ENCODE measurements at places on chromosomes 7 and 10.

DNA sequence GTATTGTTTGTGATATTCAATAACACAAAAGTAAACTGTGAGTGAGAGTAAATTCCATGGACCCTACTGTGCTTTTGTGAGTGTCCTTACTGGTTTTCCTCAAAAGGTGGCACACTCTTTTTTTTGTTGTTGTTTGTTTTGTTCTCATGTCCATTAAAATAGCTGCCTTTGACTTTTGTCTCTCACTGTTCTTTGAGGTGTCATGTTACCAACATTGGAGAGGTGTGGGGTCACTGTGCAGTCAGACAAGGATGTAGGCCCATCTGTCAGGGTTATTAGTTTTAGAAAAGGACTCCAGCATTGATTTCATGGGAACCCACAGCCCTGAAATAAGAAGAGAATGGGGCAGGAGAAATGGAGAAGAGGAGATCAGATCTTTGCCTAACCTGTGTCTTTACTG lies 383.1 kb downstream of the SORCS3 start:
- DNase-seq, result no peak

- DNase-seq, result no peak
These were observed 37.8 kb downstream of the HHEX start for GRCh38 chr10:92727550-92727949.

- DNase-seq, result no peak
These were observed 125.0 kb upstream of the ZNF746 start for GRCh38 chr7:149622444-149623210.

DNA sequence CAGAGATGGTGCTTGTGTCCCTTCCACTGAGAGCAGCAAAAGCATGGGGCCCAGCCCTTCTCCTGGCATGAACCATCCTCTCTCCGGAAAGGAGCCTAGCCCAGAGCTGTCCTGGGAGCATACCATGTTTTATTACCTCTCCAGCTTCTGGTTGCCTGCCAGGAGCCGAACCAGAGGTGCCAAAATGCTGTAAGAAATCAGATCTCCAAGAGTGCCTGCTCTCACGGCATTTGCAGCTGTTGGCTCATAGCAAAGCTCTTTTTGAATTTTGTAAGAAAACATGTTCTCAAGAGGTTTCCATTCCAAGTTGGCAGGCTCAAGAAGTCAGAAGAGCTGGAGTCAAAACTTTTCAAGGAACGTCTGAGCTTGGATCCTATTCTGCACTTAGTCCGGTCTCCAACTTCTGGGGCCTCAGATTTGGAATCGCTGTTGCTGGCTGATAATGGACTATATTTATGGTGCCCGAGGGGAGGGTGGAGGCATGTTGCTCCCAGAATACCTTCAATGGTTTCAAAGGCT lies 211.7 kb upstream of the MKI67 start:
- no peak for DNase-seq

DNA sequence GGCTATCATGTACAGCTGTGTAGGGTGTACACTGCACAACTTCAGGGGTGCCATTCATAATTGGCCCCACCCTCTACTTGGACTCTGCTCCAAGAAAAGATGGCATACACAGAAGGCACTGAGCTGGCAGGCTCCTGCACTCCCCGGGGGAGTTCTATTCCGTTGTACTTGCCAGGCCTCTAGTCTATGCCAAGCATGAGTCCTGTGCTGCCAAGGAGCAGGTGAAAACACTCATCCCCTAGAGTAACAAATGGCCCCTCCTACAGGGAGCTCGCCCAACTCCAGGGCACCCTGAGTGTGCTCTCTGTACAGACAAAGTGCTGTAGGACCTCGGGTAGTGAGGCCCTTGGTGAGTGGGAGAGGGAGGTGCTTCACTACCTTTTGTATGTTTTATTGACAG lies 127.2 kb downstream of the SLIT1 start:
- no peak for DNase-seq

- DNase-seq, result no peak
These were observed 36.8 kb downstream of the CTBP2 start for GRCh38 chr10:125123476-125124114.

DNA sequence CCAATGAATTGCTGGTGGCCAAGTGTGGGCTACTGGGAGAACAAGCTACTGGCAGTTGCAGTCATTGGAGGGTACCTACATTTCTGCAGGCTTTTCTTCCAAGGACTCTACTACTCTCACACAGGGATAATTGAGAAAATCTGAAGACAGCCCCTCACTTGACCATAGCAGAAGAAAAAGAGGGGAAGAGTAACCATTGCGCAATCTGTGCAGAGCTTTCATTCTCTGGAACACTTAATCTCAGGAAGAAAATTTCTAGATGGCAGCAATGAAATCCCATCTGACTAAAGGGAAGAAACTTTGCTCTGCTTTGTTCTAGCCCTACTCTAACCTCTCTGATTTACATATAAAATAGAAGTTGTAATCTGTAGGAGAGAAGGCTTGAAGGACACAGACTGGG lies 1239.6 kb upstream of the SORCS1 start:
- DNase-seq, result no peak

DNA sequence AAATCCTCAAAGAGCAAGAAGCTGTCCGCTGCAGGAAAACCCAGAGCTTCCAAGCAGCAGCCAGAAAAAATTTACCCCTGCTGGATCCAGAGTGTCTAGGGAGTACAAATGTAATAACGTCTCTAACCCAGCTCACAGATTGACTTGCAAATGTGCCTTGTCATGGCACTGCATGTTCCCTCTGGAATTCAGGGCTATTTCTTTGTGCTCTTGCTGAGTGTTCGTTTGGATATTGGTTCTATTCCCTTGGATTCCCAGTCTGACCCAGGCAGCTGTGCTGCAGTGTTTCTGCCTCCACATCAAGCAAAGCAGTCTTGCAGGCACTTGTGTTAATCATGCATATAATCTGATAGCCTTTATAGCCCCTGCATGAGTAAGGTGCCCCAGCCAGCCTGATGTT lies 209.9 kb upstream of the GHITM start:
- DNase-seq, result no peak

DNA sequence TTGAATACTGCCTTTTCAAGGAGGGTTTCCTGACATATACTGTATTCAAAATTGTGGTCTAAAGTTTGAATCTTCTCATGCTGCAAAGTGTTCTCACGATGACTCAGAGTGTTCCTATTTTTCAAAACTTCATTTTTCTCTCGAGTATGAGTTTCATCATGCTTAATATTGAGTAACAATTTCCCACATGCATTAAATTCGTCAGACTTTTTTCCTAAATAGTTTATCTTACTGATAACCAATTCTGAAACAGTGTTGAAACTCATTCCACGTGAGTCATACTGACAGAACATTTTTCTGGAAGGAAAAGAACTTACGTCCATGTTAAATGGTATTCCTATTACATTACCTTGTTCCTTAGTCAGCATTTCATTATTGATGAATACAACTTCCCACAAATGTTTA lies 44.1 kb downstream of the ZNF33B start:
- no peak for DNase-seq

- DNase-seq, result no peak
These were observed 59.8 kb upstream of the OPN4 start for GRCh38 chr10:86594535-86594934.

- no peak for DNase-seq
These were observed 56.2 kb downstream of the EEPD1 start for GRCh38 chr7:36208997-36209813.

GRCh38 chr10:120643351-120643750 lies 186.3 kb downstream of the PLPP4 start:
- DNase-seq, result no peak

DNA sequence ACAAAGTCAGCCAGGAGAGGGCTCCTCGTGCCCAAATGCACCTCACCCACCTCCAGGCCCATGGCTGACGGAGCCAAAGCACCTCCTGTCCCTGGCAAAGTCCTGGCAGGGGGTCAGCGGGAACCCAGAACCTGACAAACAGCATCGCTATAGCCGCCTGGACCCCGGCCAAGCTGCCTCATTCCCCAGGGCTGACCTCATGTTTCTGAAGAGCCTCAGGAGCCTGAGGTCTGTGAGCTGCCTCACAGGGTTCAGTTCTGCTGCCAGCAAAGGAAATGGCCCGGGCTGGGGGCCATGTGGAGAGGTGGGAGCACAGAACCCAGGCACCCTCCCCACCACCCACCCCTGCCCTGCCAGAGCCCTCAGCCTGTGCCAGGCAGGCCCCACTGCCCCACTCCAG lies 4.2 kb upstream of the NANOS1 start:
- no peak for DNase-seq

DNA sequence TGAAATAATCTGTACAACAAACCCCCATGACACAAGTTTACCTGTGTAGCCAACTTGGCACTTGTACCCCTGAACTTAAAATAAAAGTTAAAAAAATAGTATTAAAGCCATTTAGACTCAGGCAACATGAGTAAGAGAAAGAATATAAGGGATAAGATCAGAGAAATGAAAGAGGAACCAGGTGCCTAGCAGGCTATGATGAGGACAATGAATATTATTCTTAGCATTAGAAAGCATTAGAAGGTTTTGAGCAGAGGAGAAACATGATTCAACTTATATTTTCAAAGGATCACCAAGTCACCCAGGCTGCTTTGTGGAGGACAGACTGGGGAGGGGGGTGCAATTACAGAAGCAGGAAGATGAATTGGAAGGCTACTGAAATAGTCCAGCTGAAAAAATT lies 48.1 kb upstream of the TES start:
- no peak for DNase-seq

All from stimulated activated CD4-positive, alpha-beta T cell treated with anti-CD3 and anti-CD28 coated beads, Interleukin-2, amount 100 ng/mL, for 24 hours (primary cell).